ENCODE measurements at places on chromosomes 2 and 18. TPM values are rescaled to one million over a fixed set of nuclear protein-coding genes. Genes with fewer than 3 reads are reported as not detected.

Gene RSAD2
- 5.4 TPM for total RNA-seq

Gene HOXD8
- total RNA-seq = not detected

Gene SERPINB11
- total RNA-seq = not detected

Gene PLEKHA3
- total RNA-seq = 28.0 TPM

Gene DBI
- 80.6 TPM for total RNA-seq

Gene CCBE1
- 0.81 TPM for total RNA-seq

Gene TBR1
- total RNA-seq = 0.02 TPM

Gene PLA2R1
- total RNA-seq = not detected

Gene KRCC1
- total RNA-seq = 13.2 TPM

Gene MZT2A
- total RNA-seq = 158 TPM

Gene PLEK
- 5.6 TPM for total RNA-seq

Gene UGT1A1
- not detected for total RNA-seq

All from activated T-cell treated with anti-CD3 and anti-CD28 coated beads, Interleukin-2, amount 50 U/mL, for 72 hours (primary cell).